ENCODE measurements at places on chromosomes 5 and 9. TPM values are rescaled to one million over a fixed set of nuclear protein-coding genes. Genes with fewer than 3 reads are reported as not detected.

The HTR4 gene
- not detected for total RNA-seq

The TSPAN17 gene
- 13.7 TPM for total RNA-seq

The NUTM2F gene
- 0.08 TPM for total RNA-seq

The STKLD1 gene
- total RNA-seq: 0.83 TPM

The PRR7 gene
- total RNA-seq: 0.63 TPM

The SLC6A3 gene
- total RNA-seq: not detected

The MLANA gene
- total RNA-seq: not detected

The VCAN gene
- 2.3 TPM for total RNA-seq

The C5orf58 gene
- not detected for total RNA-seq

The LCN1 gene
- not detected for total RNA-seq

The CHSY3 gene
- 0.83 TPM for total RNA-seq

The SLC6A18 gene
- not detected for total RNA-seq

The PCDHB5 gene
- 0.33 TPM for total RNA-seq

The FAM81B gene
- total RNA-seq: not detected

The SEMA5A gene
- total RNA-seq: 5.7 TPM

The SLCO6A1 gene
- total RNA-seq: not detected

The OR1Q1 gene
- total RNA-seq: not detected
